ENCODE measurements at places on chromosomes 5 and 9.
A peak's percentile ranks its signal among the peaks of the same experiment; 100 is the strongest.

GRCh38 chr5:158637039-158637438 is 462.7 kb downstream of the EBF1 start:
- peak; percentile 17 for DNase-seq

- no peak for DNase-seq
These were observed 518.7 kb downstream of the LRRC70 start for GRCh38 chr5:63097286-63097685.

DNA sequence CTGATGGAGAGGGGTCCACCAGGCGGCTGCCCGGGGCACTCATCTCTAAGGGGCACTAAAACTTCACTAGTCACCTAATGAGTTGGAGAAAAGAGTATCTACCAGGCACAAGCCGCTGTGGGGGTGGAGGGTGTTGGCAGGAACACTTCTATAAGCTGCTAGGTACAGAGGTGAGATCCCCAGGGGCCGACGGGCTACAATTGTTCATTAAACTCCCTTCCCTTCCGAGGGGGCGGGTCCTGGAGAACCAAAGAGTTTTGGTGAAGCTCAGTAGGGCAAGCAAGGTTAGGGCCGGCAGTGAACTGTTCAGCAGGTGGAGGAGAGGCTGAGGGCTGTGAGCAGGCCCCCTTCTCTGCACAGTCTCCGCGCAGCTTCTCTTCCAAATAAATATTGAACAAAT is 78.7 kb upstream of the ARAP3 start:
- no peak for DNase-seq

DNA sequence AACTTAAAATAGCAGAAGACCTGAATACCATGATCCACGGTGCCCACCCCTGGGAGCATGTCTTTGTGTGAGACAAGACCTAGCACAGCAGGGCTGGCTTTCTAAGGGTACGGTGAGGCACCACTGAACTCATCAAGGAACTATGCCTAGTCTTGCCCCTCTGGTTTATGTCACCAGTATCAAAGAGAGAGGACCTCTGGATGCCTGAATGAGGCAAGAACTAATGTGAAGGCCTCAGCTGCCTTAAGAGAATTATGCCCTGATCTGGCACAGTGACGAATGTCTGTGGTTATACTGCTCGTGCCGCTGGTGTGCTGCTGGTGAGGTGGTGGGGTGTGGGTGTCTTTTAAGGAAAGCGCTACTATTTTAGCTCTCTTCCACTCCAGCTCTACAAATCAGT is 23.0 kb downstream of the NREP start:
- no peak for DNase-seq

DNA sequence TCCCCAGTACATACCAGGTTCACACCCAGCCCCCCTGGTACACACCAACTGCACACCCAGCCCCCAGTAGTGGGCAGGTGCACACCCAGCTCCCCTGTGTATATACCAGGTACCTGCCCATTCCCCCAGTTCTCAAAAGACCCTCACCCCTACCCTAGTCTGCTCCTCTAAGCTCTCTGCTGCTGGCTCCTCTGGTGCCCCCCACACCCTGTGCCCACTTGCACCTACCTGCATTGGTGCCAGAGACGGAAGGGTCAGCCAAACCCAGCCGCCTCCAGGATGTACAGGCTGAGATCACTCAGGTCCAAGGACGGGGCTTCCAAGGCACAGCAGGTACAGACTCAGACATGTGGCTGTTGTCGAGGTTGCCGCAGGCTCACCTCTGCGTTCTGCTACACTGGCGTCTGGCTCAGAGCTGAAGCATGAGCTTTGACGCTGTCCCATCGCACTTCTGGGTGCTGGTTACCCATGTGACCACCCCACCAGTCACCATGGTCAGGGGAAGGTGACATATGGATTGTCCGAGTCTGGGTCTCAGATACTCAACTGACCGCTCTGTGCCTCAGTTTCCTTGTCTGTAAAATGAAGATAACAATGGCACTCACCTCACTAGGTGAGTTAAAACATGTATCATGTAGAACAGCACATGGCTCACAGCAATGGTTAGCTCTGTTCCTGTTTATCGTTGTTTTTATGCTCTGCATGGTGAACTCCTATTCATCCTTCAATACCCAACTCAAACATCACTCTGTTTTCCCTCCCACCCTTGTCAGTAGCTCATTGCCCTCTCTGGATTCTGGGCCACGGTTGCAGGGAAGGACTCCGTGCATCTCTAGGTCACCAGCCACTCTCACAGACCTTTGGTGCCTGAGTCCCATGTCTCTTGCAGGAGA is 45.3 kb upstream of the SUSD3 start:
- no peak for DNase-seq

DNA sequence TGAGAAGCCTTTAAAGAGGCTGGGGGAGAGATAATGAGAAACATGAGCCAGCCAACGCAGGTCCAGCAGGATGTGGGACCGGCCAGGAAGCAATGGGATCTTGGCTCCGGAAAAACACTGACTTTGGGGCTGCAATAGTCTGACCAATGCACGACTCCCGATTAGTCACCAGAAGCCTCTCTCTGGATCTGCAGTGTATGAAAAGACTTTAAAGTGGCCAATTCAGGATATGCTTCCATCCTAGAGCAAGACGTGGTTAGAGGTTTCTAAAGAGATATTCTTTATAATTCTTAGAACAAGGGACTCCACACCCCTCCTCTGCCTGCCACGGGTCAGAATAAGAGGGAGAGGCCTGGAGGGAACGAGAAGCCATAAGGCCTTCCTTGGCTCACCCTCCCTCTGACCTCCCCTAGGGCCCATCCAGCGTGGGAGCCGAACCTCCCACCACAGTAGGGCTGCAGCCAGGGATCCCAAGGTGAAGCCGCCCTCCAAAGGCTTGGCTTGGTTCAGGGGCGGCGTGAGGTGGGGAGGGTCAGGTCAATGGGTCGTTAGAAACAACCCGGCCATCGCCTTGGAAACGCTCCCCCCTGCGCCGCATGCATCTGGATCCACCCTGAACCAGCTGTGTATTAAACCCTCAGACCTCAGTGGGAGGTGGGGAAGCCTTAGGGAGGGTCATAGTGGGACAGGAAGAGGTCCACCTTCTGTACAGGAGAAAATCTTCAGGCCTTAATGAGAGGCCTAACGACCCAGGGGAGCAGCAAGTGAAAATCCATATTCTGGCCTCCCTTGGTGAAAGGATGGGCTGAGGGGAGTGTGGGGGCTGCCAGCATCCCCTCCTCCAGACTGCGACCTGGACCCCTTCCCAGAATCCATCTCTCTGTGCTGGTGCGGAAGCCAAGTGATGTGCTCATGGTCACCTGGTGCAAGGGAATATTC is 11.1 kb downstream of the FGF1 start:
- DNase-seq, result no peak

GRCh38 chr5:6616632-6617031 is 16.2 kb downstream of the NSUN2 start:
- DNase-seq, result no peak

DNA sequence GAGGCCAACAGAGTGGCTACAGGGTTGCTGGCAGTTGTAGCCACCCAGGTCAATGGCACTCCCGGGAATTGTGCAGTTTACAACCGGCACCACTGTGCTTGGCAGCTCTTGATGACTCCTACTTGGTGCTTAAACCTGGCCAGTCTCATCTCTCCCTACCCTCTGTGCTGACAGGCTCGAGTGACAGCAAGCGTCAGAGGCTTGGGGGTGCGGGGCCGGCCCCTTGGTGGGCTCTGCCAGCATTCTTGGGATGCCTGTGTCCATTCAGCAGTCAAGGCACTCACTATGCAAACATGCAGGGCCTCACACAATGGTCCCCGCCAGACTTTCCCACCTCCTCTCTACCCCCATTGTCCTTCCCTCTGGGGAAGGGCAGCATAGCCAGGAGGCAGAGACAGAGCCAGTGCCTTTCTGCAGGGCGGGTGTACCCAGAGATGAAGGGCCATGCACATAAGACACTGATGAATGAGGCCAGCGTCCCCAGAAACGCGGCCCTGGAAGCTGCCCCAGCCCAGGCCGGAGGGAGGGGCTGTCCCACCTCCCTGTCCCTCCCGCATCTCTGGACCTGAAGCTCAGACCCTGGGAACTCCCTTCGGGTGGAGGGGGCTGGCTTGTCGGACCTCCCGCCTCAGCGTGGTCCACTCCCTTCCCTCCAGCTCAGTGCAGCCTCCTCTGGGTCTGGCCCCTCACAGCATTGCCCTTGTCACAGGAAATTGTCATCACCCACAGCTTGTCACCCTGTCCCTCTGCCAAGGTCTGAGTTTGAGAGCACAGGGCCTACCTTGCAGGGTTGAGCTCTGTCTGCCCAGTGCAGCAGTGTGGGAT is 26.4 kb upstream of the NOTCH1 start:
- no peak for DNase-seq

DNA sequence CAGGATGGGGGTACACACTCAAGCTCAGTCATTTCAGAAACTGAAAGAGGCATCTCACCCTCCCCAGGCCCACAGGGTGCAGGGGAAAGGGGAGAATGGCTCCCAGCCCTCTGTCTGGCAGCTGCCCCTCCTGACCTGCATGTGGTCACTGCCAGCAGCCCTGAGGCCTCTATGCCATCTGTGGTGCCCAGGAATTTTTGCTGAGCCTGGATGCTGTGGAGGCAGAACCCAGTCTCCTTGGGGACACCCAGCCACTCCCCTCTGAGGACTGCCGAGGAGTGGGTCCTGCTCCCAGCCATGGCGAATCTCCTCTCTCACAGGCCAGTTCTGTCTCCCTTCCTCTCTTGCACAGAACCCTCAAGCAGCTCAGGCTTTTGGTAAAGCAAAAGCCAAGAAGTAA is 104.0 kb upstream of the ALDH1B1 start:
- no peak for DNase-seq

GRCh38 chr9:23219471-23219870 is 606.6 kb downstream of the ELAVL2 start:
- DNase-seq, result no peak

GRCh38 chr5:111929261-111929660 is 172.3 kb upstream of the NREP start:
- no peak for DNase-seq

- DNase-seq, result no peak
These were observed 122.6 kb upstream of the KLF4 start for GRCh38 chr9:107612136-107612535.

DNA sequence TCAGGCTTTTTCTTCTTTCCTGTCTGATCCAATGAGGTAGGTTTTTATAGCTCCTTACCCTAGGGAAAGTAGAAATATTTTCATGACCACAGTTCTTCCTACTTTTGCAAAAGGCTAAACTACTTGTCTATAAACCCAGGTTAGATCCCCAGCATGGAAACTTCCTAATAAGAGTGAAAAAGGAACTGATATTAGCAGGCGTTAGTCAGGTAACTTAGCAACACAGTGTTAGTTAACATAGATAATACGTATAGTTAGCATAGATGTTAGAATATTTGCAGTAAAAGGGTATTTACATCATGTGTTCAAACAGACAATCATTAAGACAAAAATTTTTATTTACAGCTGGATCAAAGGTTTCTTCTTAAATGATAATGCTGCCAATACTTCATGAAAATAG is 162.9 kb upstream of the DAB2 start:
- DNase-seq, result no peak

- DNase-seq, result no peak
These were observed 771 bp upstream of the TMEM171 start for GRCh38 chr5:73119451-73120157.

DNA sequence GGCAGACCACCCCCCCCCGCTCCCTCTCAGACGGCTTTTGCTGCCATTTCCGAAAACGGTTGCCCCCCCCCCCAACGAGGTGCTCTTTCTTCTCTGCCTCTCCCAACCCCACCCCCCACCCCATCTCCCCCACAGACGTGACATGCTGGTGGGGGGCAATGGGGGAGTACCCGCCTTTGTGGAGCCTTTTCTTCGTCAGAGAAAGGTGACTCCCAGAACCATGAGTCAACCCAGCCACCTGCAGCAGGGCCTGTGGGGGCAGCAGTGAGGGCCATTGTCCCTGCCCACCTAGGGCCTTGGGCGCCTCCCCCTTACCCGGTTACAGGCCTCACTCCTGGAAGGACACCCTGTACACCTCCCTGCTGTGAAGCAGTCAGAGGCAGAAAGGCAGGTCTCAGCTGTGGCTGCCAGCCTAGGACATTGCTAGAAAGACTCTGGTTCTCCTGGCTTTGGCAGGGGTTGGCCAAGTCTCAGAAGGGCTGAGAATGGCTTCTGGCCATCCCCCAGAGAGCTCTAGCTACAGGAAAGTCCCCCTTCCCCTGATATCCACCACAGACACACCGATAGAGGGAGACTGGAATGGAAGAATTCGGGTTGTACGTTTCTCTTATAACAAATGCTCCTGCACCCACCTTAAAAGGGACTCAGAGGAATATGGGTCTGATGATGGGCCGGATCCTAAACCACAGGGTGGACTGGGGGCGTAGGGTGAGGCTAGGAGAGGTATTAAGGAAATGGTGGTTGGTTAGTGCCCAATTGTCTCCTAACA is 2.2 kb downstream of the DNAJB5 start:
- no peak for DNase-seq

DNA sequence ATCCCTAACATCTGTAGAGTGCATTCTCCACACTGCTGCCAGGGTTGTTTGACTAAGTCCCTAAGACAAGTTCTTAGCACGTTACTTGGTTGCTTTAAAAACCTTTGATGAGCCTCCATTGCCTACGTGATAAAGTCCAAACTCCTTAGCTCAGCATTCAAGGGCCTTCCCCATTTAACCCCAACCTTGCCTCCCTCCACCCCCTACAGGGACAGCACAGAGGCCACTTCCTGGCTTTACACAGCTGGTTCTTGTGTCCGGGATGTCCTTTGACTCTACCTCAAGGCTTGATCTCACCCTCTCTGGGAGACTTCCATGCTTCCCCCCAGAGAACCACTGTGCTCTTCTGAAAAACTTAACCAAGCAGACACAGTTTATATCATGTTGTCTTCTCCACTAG is 29.4 kb downstream of the FAM240B start:
- DNase-seq, result no peak

- DNase-seq, result no peak
These were observed 353.5 kb downstream of the ENC1 start for GRCh38 chr5:74286734-74287695.

GRCh38 chr5:102764381-102765004 is 9.4 kb downstream of the PAM start:
- no peak for DNase-seq

DNA sequence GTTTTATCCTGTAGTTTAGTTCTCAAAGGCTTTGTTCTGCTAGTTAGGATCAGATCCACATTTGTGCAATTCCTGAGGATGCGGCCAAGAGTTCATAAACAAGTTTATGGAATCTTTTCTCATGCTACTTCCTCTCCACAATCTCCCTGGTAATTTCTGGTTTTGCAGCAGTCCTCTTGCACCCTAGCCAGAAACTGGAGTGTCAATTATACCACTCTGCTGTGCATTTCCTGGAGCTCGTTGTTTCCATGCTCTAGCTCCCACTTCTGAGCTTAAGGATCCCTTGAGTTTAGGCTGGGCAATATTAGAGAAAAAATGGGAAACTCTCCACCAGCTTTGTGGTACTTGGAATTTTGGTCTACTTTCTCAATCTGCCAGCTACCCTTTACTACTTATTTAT is 474.7 kb downstream of the DIRAS2 start:
- DNase-seq, result no peak

GRCh38 chr5:176319827-176320554 is 41.6 kb downstream of the KIAA1191 start:
- DNase-seq, result peak; percentile 32

- DNase-seq, result no peak
These were observed 95.1 kb downstream of the HRH2 start for GRCh38 chr5:175752826-175753535.

- no peak for DNase-seq
These were observed 48.1 kb downstream of the TEK start for GRCh38 chr9:27157097-27157496.

GRCh38 chr5:135032999-135033861 is 798 bp downstream of the PITX1 start:
- DNase-seq, result peak; percentile 52

- no peak for DNase-seq
These were observed 119.7 kb upstream of the PJA2 start for GRCh38 chr5:109529520-109529919.

- no peak for DNase-seq
These were observed 30.7 kb downstream of the DNM1 start for GRCh38 chr9:128233817-128234406.

Data from NAMALWA (cell line).